Astrocyte of the spinal cord (primary cell): ENCODE measurements at places on chromosomes 1 and 21.

DNA sequence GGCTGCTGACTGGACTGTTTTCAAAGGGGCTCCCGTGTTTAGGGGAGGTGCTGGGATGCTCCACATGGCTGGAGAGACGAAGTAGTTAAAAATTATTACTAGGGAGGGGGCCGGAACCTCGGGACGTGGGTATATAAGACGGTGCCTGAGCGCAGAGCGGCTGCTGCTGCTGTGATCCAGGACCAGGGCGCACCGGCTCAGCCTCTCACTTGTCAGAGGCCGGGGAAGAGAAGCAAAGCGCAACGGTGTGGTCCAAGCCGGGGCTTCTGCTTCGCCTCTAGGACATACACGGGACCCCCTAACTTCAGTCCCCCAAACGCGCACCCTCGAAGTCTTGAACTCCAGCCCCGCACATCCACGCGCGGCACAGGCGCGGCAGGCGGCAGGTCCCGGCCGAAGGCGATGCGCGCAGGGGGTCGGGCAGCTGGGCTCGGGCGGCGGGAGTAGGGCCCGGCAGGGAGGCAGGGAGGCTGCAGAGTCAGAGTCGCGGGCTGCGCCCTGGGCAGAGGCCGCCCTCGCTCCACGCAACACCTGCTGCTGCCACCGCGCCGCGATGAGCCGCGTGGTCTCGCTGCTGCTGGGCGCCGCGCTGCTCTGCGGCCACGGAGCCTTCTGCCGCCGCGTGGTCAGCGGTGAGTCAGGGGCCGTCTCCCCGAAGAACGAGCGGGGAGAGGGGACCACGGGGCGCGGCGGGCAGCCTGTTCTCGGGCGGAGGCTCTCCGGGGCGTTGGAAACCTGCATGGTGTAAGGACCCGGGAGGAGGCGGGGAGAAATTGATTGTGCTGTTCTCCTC, at the start of gene CHODL:
Gene CHODL (plus strand): TSS at position 163 of the 793 bp plus-strand sequence. CDS start 391 bp downstream, at position 554.
- DNase-seq, result peak; percentile 8

- no peak for DNase-seq
Measured at GRCh38 chr1:150753416-150753815, 12.2 kb downstream of the CTSS start.

DNA sequence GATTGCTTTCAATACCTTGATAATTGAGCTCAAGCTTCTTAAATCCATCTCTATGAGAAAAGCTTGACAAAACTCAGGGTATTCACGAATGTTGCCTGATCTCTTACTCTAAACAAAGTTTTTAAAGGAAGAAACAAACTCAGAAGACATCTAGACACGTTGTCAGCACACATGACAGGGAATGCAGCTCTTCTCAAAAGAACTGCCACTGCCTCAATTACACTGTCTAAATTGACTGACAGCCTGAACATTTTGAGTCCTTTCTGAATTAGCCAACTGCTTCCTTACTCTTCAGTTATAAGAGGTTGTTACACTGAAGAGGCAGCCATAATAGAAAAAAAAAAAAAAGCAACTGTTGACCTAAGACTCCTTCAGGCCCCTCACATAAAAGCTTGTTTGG, 1646.7 kb upstream of the B3GALT2 start:
- no peak for DNase-seq

GRCh38 chr21:43728154-43728466, 9.2 kb downstream of the PDXK start:
- DNase-seq, result no peak

DNA sequence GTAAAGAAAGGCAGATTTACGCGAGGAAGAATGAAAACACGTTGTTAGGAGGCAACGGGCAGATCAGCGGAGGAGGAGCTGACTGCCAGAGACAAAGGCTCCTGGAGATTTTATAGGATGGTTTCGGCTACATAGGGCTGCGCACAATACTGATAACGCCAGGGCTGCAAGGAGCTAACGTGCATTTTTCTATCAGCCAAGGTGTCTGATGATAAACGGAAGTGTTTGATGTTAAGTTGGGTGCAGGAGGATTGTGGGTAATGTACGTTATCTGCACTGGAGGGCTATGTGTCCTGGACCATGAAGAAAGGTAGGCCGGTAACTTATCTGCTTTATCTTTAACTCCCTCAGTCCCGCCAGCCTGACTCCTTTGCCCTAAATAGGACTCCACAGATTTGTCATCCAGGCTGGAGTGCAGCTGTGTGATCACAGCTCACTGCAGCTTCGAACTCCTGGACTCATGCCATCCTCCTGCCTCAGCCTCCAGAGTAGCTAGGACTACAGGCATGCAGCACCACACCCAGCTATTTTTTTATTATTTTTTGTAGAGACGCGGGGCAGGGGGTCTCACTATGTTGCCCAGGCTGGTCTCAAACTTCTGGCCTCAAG, 29.6 kb downstream of the SETD4 start:
- no peak for DNase-seq

GRCh38 chr1:191065346-191065745, 587.7 kb upstream of the BRINP3 start:
- no peak for DNase-seq

GRCh38 chr1:179300112-179300511, 6.5 kb downstream of the SOAT1 start:
- DNase-seq, result no peak

GRCh38 chr21:34827445-34828235, 158.8 kb downstream of the CLIC6 start:
- no peak for DNase-seq

- DNase-seq, result no peak
Measured at GRCh38 chr1:194795917-194796593, 1609.6 kb upstream of the B3GALT2 start.

DNA sequence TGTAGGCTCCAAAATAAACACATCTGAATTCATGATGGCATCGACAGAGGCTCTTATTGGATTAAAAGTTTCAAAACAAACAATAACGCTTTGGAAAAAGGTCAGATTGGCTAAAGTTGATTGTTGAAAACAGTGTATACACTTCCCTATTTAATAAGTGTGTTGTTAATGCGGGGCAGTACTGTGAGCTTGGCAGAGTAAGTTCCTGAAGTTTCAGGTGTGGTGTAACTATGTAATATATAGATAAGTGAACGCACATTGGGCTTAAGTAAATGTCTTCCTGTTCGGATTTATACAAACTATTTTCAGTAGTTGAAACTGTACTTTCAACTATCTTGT, 810 bp downstream of the ZBTB37 start:
- DNase-seq, result no peak

DNA sequence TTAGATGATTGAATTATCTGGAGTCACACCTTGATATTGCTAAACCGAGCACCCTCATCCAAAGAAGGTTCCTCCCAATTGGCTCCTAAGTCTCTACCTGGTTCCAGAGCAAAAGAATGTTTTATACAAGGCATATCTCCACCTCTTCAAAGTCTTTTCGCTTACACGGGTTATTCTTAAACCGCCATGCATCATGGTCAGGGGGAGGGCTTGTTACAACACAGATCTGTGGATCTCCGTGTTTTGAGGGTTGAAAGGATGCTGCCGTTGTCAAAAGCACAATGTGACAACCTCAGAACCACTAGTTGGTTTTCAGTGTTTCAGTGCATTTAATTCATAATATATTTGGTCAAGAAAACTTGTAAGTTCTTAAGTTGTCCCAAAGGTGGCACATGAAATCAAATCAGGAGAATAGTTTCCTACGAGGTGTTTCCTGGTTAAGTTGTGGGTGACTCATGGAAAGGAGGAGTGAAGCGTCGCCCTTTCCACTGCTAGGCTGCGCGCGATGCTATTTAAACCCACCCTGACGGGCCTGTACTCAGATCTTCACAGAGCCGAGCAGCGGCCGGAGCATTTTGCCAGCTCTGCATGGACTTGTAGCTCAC, 1531.6 kb upstream of the TPTE start:
- DNase-seq, result no peak

DNA sequence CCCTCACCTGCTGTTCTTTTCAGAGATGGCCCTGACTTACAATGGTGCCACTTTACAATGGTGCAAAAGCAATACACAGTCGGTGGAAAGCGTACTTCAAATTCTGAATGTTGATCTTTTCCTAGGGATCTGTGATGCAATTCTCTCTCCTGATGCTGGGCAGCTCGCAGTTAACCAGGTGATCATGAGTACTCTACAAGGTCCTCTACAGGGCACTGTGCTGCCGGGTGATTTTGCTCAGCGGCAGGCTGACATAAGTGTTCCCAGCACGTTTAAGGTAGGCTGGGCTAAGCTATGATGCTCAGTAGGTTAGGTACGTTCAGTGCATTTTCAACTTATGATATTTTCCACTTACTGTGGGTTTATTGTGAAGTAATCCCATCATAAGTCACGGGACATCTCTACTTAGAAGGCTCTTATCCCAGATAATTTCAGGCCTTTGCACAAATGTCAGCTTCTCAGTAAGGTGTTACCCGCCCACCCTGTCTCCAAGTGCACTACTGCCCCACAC, 126.5 kb downstream of the KCNN3 start:
- no peak for DNase-seq

GRCh38 chr1:152013664-152014237, 20.1 kb upstream of the S100A10 start:
- DNase-seq, result peak; percentile 54

DNA sequence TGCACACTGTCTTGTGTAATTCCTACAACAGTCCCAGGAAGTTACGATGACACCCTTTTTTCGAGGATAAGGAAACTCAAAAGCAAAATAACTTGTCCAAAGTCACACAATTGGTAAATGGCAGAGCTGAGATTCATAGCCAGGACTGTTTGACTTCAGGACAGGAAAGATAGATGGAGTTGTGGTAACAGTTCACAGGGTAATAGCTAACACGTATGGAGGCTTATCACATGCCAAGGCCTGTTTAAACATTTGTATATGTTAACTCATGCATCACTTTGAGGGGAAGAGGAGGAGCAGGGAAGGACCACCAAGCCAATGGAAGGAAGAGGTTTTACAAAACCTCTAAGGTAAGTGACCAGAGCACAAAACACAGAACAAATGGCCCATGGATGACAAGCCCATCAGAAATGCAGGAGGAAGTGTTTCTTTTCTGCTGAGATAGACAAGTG, 2.8 kb downstream of the DHCR24 start:
- no peak for DNase-seq

DNA sequence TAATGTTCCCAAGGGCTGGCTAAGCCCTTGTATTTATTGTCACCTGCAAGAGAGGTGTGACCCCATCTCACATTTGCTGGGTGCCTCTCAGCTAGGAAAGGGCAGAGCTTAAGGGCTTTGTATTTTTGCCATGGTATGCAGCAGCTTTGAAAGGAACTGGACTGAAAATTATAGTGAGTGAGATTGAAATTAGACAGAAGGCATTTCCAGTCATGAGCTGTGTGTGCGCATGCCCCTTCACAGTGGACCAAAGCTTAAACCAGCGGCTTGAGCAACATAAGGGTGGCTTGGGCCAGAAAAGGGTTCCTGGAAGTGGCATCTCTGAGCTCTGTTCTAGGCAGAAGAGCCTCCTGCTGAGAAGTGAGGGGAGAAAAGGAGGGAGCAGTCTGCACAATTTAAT, 19.8 kb downstream of the MYOG start:
- no peak for DNase-seq

DNA sequence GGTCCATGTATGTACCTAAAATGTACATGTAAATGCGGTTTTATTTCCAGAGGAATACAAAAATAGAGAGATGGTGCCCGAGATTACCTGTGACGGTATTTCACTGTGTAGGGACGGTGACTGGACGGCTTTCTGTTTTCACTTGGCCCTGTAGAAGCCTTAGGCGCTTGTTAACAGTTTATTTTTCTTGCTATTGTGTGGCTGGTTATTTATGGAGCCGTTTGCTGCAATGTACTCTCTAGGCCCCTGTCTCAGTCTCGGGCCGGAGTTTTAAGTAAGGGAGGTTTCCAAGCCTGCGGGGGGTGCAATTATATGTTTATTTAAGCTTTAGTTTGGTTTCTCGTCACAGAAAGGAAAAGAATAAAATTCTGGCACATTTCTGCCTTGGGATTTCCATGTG, 413 bp downstream of the EFCAB7 start:
- DNase-seq, result no peak

DNA sequence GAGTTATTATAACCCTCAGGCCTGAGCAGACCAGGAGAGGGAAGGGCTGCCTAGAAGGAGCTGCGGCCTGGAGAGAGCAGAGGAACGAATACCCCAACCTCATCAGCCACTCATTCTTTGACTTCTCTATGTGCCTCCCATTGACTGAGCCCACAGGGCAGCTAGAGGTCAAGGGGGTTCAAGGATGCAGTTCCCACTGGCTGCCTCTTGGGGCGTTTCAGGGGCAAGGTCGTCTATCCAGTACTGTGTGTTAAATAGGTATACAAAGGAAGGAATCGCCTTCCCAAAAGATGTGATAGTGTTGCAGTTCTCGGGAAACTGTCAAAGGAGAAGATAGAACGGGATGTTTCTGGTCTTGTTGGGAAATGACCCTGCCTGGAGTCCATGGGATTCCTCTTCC, 250.6 kb downstream of the PRDM2 start:
- no peak for DNase-seq

DNA sequence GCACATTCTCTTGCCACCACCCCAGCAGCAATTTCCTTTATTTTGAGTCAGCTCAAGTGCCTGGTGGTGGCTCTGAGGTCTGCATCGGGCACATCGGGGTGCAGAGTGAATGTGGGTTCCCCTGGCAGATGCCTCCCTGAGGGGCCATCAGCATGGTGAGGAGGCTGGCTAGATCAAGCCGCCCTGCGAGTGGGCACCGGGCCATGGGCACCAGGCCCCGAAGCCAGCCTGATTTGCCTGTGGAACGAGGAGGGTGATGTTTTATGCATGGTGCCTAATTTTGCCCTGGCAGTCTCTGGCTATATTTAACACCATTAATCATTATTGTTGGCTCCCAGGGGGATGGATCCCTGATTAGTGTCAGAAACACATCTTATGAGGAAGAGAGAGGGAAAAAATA, 36.3 kb downstream of the ACTL8 start:
- no peak for DNase-seq

DNA sequence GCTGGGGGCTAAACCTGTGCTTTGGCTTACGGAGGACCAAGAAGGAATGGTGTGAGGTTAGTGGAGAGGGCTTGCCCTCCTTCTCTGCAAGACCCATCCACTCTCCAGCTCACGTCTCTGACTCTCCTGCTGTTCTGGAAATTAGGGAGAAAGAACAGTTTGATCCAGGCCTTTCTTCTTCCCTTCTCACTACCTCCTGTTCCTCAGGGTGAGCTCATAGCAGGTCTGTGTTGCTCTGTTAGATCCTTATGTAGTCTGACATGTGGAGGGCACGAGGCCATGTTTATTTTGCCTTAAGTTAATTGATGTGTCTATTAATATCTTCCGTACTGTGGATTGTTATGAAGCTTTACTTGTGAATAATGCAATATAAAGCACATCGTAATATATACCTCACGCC, 315.0 kb downstream of the GRIK1 start:
- DNase-seq, result no peak

- DNase-seq, result no peak
Measured at GRCh38 chr1:116502671-116503314, 68.0 kb downstream of the CD58 start.

- DNase-seq, result no peak
Measured at GRCh38 chr1:150028322-150028721, 17.8 kb upstream of the OTUD7B start.

- DNase-seq, result peak; percentile 34
Measured at GRCh38 chr21:39444421-39445180, 977 bp downstream of the LCA5L start.

GRCh38 chr1:51282605-51283004, 46.5 kb downstream of the RNF11 start:
- no peak for DNase-seq

GRCh38 chr21:37828991-37829390, 87.3 kb downstream of the KCNJ6 start:
- no peak for DNase-seq
